ENCODE measurements at places on chromosomes 2 and 18. TPM values are rescaled to one million over a fixed set of nuclear protein-coding genes. Genes with fewer than 3 reads are reported as not detected.

DNA sequence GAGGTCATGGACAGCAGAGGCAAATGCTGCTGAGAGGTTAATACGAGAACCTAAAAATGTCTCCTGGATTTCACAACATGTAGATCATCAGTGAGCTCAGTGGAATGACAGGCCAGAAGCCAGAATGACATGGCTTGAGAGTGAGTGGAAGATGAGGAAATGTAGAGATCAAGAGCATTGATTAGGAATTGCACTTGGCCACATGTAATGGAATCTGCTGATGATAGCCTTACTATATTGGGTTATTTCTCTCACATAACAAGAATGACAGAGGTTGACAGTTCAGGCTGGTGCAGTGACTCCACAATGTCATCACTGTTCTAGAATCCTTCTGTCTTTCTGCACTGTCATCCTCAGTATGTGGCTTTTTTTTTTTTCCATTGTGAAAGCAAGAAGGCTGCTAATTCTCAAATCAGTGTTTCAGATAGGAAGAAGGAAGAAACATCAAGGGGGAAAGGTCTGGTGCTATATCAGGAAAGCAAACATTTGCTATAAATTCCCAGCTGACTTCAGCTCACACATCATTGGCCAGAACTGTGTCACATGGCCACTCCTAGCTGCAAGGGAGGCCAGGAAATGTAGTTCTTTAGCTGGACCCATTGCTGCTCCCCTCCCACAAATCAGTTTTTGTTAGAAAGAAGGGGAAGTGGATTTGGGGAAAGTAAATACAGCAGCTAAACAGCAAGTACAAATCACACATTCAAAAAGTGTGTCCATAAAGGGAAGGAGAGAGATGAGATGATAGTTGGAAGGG, 127.2 kb downstream of the FAM161A start:
- peaks cover 3% of the 10 kb centered on the region for H3K36me3 ChIP-seq
- no peak overlapping the region for H3K4me3 ChIP-seq
- no peak for DNase-seq
- no peak overlapping the region for H3K27ac ChIP-seq
- peaks cover 3% of the 10 kb centered on the region for H3K27me3 ChIP-seq

DNA sequence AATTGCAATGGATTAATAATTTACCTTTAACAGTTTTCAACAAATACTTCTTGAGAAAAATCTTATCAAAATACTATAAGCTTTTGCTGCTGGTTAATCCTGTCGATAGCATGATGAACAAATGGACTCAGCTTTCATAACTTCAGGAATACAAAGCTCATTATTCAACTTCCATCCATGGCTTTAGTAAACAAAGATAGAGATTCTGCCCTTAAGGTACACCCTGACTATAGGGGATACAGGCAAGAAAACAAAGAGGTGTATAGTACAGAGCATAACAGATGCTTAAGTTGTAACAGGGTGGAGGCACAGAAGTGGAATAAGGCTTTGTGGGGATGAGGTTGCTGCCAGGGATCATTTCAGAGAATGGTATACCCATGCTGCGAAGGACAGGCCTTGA, 272.5 kb upstream of the STON1 start:
- H3K27ac ChIP-seq, result no peak overlapping the region
- H3K4me1 ChIP-seq, result no peaks in the 10 kb centered on the region
- H3K27me3 ChIP-seq, result no peaks in the 10 kb centered on the region
- no peaks in the 10 kb centered on the region for H3K36me3 ChIP-seq
- no peak overlapping the region for H3K4me3 ChIP-seq

DNA sequence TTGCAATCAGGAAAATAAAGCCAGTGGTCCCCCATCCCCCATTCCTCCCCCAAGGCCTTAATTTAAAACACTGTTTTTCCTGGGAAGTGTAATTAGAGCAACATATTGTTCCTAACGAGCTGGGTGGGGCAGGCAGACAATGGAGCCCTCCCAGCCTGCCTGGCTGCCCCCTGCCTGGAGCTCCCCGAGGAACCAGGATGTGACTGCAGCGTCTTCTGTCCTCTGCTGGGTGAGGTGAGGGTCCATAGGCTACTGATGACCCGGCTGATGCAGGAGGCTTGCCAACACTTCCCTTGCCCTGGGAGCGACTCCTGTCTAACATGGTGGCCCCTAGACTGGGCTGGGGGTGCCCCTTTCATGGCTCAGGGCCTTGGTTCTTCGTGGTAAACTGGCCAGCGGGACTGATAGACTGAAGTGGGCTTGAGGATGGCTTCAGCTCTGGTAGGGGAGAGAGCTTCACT, 152.4 kb downstream of the DYSF start:
- peaks cover 11% of the 10 kb centered on the region for H3K4me1 ChIP-seq
- H3K36me3 ChIP-seq, result no peaks in the 10 kb centered on the region
- no peak overlapping the region for H3K4me3 ChIP-seq

DNA sequence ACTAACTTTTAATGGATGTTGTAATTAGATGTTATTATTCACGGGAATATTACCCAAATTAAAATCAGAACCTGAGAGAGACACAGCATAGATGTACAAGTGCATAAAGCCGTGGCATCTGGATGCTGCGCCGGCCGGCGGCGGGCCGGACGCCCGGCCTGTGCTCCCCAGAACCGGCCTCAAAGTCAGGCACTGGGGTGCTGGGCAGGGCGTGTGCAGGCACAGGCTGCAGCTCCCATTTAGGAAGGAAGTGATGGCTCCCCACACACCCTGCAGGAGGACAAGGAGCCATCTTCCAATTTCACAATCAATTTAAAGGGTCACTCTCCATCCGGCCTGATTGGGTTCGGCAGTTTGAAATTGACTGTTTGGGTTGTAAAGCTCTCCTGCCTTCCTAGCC, 367.7 kb upstream of the SALL3 start:
- H3K27ac ChIP-seq, result no peak overlapping the region
- no peak for DNase-seq
- H3K4me1 ChIP-seq, result peaks cover under 1% of the 10 kb centered on the region
- no peaks in the 10 kb centered on the region for H3K36me3 ChIP-seq

DNA sequence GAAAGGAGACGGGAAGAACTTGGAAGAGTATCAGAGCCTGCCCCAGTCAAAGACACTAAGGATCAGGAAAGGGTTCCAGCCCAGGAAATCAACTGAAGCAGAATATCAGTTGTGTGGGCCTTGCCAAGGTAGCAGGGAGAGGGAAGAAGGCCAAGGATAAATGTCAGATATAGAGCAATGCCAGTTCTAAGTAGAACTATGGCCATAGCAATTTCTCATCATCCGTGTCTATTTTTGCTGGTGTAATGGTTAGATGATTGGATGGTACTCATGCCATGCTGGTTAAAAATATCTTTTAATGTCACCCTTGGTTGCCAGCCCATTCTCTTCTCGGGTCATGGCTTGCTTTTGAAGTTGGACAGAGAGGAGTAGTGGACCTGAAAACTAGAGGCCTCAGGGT, 41.9 kb downstream of the MAIP1 start:
- no peaks in the 10 kb centered on the region for H3K36me3 ChIP-seq
- H3K4me1 ChIP-seq, result no peaks in the 10 kb centered on the region

DNA sequence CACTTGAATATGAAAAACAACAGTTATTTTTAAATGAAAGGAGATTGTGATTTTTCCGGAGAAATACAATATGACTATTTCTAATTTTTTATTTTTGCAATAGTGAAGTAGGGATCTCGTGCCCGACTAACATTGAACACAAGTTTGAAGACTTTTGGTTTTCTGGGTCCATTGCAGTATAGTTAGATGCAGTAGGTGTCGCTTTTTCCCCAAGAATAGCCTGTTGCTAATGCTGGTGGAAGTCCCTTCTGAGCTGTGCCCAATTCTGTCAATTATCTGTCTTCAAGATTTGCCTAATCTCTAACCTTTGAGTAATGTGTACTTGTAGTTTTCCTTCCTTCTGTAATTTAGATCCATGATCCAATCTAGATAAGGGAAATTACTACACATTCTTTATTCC, 36.5 kb downstream of the SEMA4F start:
- H3K36me3 ChIP-seq, result peaks cover 4% of the 10 kb centered on the region
- H3K27ac ChIP-seq, result no peak overlapping the region
- peaks cover 3% of the 10 kb centered on the region for H3K4me1 ChIP-seq
- no peak overlapping the region for H3K4me3 ChIP-seq
- no peak for DNase-seq

GRCh38 chr18:23033056-23033455, 99.9 kb downstream of the RBBP8 start:
- H3K27ac ChIP-seq, result no peak overlapping the region
- H3K4me1 ChIP-seq, result no peaks in the 10 kb centered on the region
- H3K4me3 ChIP-seq, result no peak overlapping the region
- H3K36me3 ChIP-seq, result no peaks in the 10 kb centered on the region

The RUFY4 gene
- total RNA-seq, result 0.16 TPM

The NPPC gene
- not detected for total RNA-seq

The RAX gene
- total RNA-seq, result not detected

Data from naive thymus-derived CD8-positive, alpha-beta T cell (primary cell).